Stimulated activated CD4-positive, alpha-beta T cell treated with anti-CD3 and anti-CD28 coated beads, Interleukin-15, amount 100 ng/mL, for 1 hour (primary cell): ENCODE measurements at places on chromosomes 7 and 10.

- no peak for DNase-seq
Measured at GRCh38 chr7:74026406-74026902, 1.5 kb upstream of the ELN start.

GRCh38 chr7:92851732-92852131 is 15.4 kb upstream of the CDK6 start:
- DNase-seq = no peak

- DNase-seq = no peak
Measured at GRCh38 chr7:151122796-151123157, 36.5 kb downstream of the AGAP3 start.

DNA sequence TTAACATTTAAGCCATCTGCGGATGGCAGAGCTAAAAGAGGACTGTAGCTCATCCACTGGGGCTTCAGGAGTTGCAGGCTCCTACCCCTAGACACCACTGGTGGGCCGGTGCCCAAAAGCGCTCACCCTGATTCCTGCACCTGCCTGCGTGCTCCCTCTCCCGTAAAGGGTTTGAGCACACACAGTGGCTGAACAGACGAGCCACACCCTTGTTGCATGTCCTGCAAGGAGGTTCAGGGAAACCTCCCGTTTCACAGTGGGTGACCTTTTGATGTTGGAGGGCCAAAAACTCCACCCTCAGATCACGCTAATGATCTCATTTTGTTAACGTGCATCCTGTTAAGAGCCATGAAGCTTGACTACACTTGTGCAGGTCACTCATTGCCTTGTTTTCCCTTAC is 37.9 kb downstream of the SYPL1 start:
- DNase-seq = no peak

GRCh38 chr7:73841689-73842066 is 638 bp downstream of the METTL27 start:
- DNase-seq = no peak

- no peak for DNase-seq
Measured at GRCh38 chr7:23458044-23458443, 12.2 kb downstream of the IGF2BP3 start.

DNA sequence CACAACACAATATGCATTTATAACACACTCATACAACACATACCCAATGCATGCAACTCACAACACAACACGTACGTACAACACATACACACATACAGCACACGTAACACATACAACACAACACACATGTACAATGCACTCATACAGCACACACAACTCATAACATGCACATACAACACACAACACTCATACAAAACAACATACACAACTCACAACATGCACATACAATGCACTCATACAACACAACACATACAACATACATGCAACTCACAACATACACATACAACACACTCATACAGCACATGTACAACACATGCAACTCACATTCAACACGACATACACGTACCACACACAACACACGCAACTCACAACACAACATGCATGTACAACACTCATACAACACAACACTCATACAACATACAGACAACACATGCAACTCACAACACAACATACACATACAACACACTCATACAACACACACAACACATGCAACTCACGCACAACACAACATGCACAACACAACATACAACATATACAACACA is 21.8 kb downstream of the DIP2C start:
- no peak for DNase-seq
